ENCODE measurements at places on chromosomes 16 and 17.

DNA sequence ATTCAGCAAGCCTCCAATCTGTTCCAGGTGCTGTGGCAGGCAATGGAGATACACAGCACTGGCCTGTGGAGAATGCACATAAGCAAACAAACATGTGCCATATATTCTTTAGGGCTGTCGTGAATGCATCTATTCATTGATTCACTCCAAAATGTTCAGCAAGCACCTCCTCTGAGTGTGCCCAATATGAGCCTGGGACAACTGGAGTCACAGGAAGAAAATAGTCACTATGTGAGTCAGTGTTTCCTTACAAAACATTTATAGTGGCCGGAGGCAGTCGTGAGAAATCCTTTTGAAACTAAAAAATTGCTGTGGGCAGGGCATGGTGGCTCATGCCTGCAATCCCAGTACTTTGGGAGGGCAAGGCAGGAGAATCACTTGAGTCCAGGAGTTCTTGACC is 310.1 kb downstream of the CA10 start:
- no peak for DNase-seq

- no peak for DNase-seq
Measured at GRCh38 chr17:82611140-82612058, 36.8 kb downstream of the WDR45B start.

DNA sequence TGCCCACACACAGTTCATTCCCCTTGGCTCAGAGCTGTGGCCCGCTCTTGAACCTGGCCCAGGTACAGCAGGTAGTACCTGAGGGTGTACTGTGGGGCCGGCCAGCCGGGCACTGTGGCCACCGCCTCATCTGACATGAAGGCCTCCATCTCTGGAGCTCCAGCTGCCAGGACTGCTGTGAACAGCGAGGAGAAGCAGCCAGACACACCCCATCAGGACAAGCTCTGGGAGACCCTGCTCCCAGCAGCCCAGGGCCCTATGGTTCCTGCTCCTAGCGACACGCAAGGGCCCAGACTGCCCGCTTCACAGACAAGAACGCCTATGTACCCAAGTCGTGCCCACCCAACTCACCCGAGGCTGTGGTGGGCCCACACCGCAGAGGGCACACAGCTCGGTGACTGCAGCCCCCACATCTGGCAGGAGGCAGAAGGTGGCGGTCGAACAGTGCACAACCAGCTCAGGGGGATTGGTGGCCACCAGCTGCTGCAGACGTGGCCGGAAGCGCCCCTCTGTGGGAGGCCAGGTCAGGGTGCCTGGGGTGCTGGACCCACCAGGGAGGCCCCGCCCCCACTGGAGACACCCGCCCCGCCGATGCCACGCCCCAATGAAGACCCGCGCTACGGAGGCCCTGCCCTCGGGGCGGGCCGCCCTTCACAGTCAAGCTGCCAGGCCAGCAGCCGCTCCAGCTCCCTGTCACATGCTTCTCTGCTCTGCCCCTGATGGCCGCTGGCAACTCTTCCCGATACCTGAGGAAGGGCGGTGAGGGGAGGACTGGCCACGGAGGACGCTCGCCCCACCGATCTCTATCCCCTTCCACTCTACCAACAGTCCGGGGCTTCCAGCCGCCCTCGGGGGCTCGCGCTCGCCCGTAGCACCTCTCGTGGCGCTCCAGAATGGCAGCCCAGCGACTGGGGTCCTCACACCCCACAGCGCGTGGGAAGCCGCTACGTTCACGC is 1.1 kb upstream of the STUB1 start:
- DNase-seq = peak; percentile 47

GRCh38 chr16:29790949-29791844 is 646 bp downstream of the KIF22 start:
- DNase-seq = no peak

DNA sequence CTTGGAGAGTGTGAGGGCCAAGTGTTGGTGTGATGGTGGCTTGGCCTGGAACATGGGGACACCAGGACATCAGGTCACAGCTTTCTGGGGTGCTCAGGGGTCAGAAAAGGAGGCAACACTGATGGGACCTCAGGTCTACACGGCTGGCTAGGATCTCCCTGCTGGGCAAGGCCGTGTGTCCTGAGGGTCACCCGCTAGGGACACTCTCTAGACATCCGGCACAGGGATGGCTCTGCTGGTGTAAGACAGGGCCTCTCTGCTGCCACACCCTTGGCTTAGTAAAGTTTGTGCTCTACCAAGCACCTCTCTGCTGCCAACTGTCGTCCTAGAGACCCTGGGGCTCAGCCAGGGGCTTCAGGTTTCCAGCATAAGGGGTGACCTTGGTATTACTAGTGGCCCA is 16.3 kb downstream of the SLC13A5 start:
- DNase-seq = no peak

GRCh38 chr17:45170931-45171337 is 9.3 kb downstream of the HEXIM2 start:
- no peak for DNase-seq

DNA sequence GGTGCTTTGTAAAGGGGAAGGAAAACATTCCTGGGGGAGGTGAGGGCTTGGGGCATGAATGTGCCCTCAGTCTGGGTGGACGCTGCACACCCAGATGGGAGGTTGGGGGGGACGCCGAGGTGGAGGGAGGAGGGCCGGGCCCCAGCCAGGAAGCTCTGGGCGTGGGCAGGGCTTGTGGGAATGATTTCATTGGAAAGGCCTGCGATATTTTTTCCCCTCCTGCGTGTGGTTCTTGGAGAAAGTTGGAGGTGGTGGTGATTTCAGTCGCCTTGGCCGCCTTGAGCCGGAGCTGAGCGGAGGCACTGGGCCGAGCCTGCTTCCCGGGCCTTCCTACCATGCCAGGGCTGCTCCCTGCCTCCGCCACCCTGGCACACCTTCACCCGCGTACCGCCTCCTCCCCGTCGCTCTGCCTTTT is 26.4 kb upstream of the CLEC18A start:
- no peak for DNase-seq

- DNase-seq = no peak
Measured at GRCh38 chr17:57531648-57532504, 213.2 kb downstream of the CCDC182 start.

DNA sequence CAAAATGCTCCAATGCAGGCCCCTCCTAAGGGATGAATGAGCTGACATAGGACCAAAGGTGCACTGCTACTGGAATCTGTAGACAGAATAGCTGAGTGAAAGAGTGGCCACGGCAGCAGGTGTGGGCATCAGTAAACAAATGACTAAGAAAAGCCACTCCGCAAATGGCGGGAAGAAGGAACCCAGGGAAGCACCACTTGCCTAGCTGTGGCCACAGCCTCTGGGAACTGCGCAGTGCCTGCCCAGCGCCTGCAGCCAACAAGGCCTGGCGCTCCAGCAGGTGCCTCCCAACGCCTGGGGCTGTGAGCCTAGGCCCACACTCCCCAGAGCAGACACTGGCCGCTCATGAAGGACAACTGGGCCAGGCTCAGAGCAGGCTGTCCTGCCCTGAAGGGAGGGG is 11.8 kb downstream of the PEMT start:
- no peak for DNase-seq

Data from activated CD4-positive, alpha-beta T cell treated with anti-CD3 and anti-CD28 coated beads for 4 hours (primary cell).